ENCODE measurements at places on chromosomes 6 and 20.

DNA sequence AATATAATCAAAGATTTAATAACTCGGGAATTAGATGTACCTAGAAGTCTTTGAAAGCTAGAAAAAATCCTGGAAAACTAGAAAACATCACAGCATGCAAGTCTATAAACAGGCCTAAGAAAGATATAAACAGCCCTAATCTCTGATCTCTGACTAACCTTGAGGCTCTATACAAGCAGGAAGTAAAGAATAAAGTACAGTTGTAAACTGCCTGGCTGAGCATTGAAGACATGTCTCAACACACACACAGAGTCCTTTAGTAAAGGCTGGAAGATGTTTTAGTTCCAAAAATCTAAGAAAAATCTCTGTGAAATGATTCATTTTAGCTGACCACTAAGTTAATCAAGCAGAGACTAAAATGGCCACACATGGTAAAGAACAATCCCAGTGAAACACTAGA, 774.5 kb downstream of the EYS start:
- DNase-seq, result no peak

DNA sequence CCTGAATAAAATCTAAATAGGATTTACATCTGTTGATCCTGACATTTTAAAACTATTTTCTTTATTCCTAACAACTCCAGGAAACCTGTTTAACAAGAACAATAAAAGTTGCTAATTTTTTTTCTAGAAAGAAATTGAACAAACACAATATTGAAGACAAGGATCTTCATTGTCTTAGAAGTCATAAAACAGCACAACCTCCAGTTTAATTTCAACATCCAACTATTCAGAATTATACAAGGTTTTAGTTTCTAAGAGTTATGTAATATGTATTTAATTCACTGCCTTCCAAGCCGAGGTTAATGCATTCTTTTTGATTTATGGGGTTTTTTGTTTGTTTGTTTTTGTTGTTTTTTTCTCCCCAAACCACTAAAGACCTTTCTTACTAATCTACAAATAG, 7.2 kb downstream of the BMP5 start:
- DNase-seq, result no peak

- no peak for DNase-seq
Observed at GRCh38 chr6:105519954-105520353, 117.1 kb upstream of the PREP start.

DNA sequence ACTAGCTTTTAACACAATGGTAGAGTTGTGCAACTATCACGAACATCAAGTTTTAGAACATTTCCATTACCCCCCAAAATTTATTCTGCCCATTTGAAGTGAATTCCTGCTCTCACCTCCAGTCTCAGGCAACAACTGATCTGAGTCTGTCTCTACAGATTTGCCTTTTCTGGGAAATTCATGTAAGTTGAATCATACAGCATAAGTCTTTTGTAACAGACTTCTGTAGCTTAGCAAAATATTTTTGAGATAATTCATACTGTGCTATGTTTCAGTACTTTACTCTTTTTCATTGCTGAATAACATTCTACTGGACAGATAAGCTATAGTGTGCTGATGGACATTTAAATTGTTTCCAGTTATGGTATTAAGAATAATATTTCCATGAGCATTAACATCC, 447.3 kb upstream of the GJE1 start:
- DNase-seq, result no peak

DNA sequence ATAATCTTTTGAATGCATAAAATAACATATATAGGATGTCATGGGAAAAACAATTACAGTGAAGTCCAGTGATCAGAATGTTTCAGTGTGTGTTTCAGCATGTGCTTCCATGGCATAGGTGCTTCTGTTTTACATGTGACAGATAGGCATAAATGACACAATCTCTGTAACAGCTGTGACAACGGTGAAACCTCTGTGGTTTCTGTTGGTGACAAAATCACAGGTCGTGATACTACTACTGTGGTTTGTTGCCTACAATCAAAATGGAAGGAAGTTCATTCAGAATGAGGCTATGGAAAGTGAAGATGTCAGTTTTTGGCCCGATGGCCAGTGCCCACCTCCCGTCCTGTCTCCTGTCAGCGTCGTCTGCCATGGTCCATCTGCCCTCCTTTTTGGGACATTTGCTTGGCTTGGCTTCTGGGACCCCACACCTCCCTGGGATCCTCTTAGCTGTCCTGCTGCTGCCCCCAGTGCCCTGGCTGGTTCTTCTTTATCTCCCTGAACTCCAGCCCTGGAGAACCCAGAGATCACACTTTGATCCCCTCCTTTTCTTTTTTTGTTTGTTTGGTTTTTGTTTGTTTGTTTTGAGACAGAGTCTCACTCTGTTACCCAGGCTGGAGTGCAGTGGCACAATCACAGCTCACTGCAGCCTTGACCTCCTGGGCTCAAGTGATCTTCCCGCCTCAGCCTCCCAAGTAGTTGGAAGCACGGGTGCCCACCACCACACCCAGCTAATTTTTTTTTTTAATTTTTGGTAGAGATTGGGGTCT, 79.3 kb upstream of the NAA20 start:
- DNase-seq, result peak; percentile 38

DNA sequence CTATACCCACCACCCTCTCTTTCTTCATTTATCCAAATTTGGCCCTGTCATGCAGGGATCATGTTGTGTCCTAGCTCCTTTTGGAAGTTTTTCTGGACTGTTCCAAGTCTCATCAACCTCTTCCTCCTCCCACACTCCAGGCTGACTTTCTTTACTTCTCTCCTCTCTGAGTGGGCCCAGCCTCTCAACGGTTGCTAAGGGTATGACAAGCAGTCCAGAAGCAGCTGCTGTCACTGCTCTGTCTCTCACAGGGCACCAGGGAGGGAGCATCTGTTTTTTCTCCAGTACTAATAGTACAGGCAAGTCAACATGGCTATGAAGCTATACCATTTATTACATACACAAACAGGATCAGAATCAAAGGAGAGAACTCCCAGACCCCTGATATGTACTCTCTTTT, 8.2 kb downstream of the NT5DC1 start:
- no peak for DNase-seq

DNA sequence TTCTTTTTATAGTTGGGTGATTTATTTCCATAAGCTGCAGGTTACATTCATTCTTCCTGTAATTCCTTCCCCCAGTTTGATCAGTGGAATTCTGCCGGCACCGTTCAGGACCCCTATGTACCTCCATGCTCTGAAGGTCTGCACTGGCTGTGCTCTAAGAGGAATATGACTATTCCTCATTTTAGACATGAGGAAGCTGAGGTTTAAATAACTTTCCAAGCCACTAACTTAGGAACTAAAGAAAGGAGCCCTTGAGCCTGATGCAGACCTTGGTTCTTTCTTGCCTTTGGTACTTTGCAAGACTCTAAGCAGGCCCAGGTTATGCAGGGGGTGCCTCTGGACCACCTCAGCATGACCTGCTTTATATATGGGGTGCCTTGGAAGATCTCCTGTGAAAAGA, 318.5 kb downstream of the QKI start:
- no peak for DNase-seq

Data from GM10248 (cell line).